Liver (tissue), 10 donors: ENCODE measurements at places on chromosomes 16 and 17.

DNA sequence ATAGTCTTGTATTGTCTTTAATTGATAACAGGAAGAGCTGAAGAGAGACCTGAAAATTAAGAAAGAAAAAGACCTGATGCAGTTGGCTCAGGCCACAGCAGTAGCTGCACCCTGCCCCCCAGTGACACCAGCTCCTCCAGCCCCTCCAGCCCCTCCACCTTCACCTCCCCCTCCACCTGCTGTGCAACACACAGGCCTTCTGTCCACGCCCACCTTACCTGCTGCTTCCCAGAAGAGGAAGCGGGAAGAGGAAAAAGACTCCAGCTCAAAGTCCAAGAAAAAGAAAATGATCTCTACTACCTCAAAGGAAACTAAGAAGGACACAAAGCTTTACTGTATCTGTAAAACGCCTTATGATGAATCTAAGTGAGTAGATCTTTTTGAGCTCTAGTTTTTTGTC is 36.8 kb downstream of the C17orf58 start:
- DNase-seq, result no peak

DNA sequence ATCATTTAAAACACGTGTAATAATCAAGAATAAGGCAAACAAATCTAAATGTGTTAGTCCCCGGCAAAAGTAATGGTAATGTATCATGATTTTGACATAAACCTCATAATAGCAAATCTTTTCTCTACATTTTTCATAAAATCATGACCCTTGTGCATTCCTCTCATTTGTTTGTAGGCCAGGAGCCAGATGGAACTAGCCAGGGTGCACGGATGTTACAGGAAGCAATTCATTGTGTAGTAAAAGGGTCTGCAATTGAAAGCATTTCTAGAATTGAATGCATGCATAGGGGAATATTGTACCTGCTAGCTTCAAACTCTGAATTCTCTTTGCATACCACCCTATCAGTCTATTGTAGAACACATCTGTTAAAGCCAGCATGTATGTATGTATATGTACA is 66.6 kb downstream of the CNTNAP4 start:
- DNase-seq, result no peak

DNA sequence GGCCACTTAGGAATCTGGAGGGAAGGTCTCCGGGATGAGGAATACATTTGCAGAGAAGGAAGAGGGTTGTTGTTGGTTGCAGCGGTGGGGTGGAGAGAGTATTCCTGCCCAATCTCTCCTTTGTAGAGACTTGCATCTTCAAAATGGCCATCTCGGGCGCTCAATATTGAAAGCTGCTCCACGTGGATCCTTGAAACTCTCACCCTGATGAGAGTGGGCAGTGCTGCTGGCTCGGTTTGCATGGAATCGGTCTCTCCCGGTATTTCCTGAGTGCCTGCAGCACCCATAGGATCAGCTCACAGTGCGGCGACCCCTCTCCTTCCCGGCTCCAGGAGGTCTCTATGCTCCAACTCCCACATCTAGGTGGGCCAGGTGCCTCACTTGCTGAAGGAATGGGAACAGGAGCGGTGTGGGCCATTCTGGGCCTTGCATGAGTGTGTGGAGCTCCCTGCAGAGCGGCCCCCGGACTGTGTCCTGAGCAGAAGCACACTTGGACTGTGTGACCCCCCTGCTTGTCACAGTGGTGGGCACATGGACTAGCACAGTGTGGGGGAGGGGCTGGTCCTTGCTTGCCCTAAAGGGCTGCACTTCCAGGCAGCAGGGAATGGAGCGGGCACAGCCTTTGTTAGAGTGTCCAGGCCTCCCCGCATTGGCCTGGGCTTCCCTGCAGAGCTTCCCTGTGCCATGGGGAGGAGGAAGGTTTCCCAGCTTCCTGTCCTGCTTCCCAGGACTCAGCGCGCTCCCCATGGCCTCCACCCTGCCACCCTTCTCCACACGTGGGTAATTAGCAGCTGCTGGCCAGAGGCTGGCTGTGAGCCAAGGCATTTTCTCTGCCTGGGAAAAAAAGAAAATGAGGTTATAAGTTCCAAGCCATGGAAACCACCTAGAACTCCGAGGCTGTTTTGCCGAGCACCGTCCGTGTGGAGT is 139.3 kb downstream of the IRF8 start:
- DNase-seq, result no peak

DNA sequence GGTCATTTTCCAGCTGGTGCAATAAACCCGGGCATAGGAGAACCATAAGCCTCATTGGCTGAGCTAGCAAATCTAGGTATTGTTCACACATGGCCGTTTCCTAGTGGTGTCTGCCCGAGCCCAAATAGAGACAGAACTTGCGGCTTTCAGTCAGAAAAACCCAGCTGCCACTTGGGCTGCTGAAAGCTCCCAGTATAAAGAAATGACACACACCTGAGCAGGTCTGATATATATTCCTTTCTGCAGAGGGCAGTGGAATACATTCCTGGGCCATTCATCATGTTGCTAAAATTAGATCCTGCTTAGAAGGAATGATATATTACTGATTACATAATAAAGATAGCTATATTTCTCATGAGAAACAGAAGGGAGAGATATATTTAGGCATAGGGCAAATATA is 83.9 kb upstream of the IRX5 start:
- no peak for DNase-seq

DNA sequence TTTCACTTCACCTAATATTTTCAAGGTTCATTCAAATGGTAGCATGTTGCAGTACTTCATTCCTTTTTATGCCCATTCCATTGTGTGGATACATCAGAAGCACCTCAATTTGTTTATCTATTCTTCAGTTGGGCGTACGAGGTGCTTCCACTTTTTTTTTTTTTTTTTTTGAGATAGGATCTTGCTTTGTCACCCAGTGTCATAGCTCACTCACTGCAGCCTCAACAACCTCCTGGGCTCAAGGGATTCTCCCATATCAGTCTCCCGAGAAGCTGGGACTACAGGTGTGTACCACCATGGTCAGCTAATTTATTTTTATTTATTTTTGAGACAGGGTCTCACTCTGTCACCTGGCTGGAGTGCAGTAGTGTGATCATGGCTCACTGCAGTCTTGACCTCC is 22.5 kb upstream of the SPNS3 start:
- DNase-seq, result no peak
